Cortex of kidney (tissue), 1 donor: ENCODE measurements at places on chromosomes 2 and 18.

GRCh38 chr2:172449911-172450550 lies 22.6 kb downstream of the ITGA6 start:
- DNase-seq: no peak

DNA sequence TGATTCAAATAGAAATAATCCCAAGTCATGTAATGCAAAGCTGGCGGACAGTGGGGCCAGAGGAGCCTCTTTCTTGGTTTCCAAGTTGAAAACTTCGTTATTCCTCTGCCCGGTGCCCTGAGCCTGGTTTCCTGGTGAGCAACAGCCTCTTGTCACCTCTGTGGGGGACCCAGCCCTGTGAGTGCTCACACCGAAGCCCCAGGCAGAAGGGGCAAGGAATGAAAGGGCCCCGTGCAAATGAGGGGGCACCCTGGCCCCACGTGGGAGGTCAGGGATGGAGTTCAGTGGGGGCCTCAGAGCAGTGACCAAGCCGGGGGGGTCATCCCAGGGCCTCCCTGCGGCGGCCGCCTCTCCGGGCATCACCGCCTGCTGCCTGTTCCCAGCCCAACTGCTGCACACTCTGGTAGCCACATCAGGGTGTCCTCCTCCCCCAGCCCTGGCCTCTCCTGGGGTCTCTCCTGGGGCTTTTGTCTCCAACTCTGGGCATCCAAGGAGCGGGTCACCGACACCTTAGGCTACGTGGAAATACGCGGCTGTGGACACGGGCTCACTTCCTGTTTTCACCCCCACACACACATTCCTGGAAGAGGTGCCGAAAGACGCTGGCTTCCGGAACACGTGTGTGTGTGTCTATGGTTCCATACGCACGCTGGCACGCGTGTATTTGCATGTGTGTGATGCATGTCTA lies 64.5 kb downstream of the TWIST2 start:
- DNase-seq: no peak

DNA sequence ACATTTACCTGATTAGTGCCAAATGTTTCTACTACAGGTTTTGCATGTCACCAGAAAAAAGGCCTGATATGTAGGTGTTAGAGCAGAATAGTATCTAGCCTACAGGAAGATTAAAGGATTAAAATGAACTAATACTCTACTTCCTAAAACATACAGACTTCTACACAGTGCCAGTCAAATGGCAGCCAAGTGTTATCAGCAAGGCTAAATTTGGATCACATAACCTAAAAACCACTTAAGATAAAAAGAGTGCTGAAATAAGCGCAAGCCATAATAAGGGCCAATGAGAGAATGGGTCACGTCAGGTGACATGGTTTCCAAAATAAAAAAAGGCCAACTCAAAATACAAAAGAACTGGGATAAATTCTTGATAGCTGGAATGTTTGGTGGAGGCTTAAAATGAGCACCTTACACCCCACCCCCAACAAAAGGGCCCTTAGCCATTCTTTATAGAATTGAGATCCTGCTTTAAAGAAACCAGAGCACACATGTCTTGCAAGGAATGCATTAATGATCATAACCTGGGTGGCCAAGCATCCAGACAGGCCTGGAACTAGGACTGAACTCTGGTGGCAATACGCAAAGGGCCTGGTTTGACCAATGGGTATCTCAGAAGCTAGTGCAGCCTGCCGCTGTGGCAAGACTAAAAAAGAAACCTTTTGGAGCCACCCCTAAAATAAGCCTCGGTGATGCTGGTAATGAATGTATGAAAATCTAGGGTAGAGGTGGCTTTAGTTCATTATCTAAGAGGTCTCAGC lies 32.4 kb downstream of the IRS1 start:
- no peak for DNase-seq

DNA sequence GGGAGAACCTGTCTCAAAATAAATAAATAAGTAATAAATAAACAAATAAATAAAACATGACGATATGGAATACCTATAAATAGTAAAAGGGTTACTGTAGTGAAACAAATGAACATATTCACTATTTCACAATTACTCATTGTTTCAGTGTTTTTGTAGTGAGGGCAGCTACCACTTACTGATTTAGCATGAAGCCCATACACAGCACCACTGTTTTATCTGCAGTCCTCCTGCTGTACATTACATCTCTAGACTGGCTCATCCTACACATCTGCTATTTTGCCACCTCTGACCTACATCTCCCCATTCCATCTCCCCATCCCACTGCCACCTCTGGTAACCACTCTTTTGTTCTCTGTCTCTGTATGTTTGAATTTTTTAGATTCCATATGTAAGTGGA lies 332.7 kb upstream of the SMIM21 start:
- DNase-seq: no peak

- DNase-seq: no peak
Observed at GRCh38 chr18:8734496-8734895, 29.1 kb downstream of the MTCL1 start.

DNA sequence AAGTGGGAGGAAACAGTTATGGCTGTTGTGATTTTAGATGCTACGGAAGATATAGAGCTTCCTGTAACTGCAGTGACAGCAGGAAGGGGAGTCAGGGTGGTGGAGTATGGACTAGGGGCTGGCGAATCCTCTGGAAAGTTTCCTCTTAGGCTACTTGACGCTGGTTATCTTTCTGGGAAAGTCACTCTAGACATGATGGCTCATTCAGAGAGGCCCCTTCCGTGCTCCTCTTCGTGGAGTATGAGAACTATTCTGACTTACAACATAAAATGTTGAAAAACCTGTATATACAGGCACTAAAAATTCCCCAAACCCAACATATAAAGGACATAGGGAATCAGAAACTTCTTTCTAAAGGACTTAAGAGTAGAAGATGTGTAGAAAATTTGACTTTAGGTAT lies 78.8 kb downstream of the C18orf54 start:
- DNase-seq: no peak

DNA sequence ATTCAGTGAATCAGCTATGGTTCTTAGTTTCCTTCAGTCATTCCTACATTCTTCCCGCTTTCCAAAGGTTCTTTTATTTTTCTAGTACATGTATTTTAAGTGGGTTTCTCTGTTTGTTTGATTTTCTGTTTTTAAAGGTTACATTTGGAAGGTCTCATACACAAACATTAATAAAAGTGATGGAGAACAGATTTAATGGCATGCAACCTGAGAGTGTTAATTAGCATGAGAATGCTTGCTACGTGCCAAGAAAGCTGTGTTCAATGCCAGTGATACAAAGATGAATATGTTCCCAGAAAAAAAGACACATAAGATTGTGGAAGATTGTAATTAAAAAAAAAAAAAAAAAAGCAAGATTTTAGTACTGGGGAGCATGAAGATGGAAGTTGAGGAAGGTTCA lies 61.8 kb upstream of the CDC42EP3 start:
- no peak for DNase-seq

- no peak for DNase-seq
Observed at GRCh38 chr2:1787755-1788477, 43.6 kb upstream of the PXDN start.

- no peak for DNase-seq
Observed at GRCh38 chr2:189024901-189025618, 50.9 kb downstream of the COL3A1 start.

DNA sequence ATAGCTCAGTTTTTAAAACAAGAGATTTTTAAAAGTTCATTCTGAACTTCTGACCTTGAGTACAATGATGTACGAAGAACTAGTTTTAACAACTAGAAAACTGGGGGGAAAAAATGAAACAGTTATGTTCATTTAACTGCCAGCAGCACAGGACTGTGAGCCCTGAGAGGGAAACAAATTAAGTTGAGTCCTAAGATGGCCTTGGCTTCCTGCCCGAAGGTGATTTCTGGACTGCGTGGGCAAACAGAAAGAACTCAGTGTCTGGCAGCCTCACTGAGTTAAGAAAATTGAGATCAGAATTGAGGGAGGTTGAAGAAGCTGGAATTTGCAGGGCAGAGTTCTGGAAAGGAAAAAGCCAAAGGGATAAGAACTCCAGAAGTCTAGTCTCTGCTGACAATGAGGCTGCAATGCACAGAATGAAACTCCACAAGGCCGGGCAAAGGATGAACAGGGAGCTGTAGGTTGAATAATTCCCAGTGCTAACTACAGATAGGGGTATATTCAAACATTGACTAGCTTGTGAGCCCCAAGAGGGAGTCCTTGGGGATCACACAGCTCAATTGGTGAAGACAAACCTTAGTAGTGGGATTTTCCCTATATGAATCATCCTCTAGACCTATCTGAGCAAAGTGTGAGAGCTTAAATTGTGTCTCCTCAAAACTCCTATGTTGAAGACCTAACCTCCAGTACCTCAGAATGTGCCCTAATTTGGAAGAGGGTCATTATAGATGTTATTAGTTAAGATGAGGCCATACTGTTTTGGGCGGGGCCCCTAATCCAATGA lies 13.1 kb upstream of the CRACDL start:
- DNase-seq: no peak

GRCh38 chr2:33321236-33321771 lies 155.1 kb upstream of the RASGRP3 start:
- DNase-seq: no peak

- no peak for DNase-seq
Observed at GRCh38 chr2:68244456-68244855, 7.9 kb downstream of the PPP3R1 start.

- no peak for DNase-seq
Observed at GRCh38 chr18:22637787-22638186, 220.1 kb upstream of the CTAGE1 start.

GRCh38 chr2:225136552-225136951 lies 94.3 kb upstream of the DOCK10 start:
- DNase-seq: no peak

DNA sequence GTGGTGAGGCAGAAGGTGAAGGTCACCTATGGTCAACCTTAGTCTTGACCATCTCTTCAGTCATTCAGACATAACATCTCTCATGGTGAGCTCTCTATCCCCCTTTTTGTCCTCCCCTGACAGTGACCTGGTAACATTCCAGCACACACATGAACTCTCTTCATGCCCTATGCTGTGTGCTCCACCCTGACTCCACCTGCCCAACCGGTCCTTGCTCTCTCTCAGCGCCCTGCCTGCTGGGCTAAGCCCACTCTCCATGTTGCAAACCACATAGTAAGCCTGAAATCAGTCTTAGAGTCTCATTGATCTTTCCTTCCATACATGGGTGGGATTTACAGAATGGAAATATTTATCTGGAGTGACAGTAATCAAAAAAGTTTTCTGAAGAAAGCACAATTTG lies 52.8 kb downstream of the MARCO start:
- no peak for DNase-seq

GRCh38 chr18:50315100-50315871 lies 27.8 kb upstream of the CXXC1 start:
- no peak for DNase-seq

GRCh38 chr18:1149709-1150108 lies 245.0 kb downstream of the ADCYAP1 start:
- no peak for DNase-seq

DNA sequence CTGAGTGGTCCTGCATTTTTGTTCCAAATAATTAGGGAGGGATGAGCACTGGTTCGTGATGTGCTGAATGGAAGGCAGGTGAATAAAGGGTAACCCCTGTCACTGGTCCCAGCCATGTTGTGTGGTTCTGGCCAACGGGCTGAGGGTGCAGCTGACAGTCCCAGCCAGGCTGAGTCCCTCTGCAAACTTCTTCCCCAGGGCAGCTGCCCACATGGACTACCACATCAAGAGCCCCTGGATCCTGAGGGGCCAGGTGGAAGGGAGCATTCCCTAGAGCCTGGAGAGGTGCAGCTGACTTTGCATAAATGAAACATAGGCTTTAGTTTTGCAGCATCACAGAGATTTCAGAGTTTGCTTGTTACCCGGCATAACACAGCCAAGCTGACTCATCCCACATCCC lies 219.8 kb upstream of the MYT1L start:
- no peak for DNase-seq

- DNase-seq: no peak
Observed at GRCh38 chr2:237932731-237933131, 34.1 kb upstream of the UBE2F start.

GRCh38 chr2:224198436-224198835 lies 159.3 kb upstream of the SERPINE2 start:
- no peak for DNase-seq

- no peak for DNase-seq
Observed at GRCh38 chr2:109440499-109441156, 173.1 kb downstream of the SEPTIN10 start.

DNA sequence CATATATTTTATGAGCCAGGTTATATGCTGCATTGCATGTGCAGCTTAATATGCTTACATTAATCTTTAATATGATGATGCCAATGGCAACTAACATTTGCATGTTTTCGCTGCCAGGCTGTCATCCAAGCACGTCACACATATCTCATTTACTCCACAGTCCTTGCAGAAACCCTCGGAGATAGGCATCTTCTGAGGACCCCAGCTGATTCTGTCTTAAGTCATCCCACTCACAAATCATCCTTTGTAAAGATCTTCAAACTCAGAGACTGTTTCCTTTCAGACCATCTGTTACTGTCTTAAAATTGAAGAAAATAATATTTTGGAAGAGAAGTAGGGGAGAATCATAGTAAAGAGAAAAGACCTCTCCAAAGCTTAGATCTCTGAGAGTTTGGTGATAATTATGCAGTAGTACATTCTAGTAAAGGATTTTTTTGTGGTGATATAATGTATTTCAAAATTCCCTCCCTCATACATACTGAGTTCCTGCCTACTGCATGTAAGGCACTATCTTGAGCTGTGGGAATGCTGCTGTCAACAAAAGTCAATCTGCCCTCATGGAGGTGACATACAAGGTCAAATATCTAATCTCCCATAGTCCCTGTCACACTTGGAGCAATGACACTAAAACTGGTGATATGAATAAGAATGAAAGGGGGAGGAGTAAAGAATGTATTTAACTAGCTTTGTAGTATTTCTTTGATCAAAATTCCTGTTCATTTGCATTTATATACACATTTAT lies 11.0 kb downstream of the ITGA4 start:
- DNase-seq: no peak

DNA sequence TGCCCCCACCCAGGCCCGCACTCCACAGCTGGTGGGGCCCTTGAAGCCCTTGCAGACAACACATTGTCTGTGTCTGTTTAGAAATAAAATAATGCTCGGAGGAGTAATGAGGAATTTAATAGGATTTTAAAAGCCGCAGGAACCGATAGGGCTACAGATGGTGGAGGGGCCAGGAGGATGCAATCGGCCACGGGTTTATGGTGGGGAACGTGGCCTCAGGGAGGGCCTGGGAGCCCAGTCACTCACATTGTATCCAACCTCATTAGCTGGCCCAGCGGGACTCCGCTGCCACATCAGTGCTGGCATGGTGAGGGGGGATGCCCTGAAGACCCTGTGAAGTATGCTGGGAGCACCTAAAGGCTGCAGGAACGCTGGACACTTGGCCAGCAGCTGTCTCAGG lies 252.0 kb downstream of the CELF4 start:
- no peak for DNase-seq

DNA sequence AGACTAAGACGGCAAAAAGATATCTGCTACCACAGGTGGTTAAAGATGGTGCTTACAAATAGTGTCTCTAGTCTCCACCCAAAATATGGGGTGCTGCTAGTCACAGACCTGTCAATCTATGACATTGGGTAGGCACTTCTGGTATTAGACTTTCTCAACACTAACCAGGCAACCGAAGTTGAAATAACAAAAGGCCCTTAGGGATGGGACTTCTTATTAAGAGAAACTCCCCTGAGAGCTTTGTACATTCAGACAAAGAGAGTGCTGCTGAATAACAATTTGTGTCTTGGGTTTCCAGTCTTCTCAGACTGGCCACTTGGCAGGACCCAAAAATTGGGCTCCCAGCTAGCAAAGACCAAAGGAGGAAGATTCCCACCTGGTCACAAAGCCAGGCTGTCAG lies 310.0 kb downstream of the CNTNAP5 start:
- DNase-seq: no peak

- no peak for DNase-seq
Observed at GRCh38 chr18:78861116-78861515, 118.5 kb upstream of the SALL3 start.

- DNase-seq: no peak
Observed at GRCh38 chr18:8825729-8826375, 120.5 kb downstream of the MTCL1 start.
